ENCODE measurements at places on chromosomes 13 and 19. TPM values are rescaled to one million over a fixed set of nuclear protein-coding genes. Genes with fewer than 3 reads are reported as not detected.

DNA sequence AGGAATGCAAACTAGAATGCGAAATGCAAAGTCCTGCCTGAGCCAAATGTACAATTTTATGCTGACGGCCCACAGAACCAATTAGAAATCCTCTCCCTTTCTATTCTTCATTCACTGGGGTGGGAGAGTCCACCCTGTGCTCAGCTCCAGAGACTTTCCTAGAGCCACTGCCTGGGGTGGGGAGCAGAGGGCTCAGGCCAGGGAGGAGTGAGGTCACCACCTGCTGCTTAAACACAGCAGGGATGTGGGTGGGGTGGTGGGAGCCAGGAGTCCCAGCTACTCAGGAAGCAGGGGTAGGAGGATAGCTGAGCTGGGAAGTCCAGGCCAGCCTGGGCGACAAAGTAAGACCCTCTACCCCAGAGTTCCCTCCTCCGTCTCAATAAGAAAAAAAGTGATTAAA lies 26.9 kb upstream of the ZNF83 start:
- no peak for DNase-seq

The TTYH1 gene
- 11.0 TPM for polyA plus RNA-seq

DNA sequence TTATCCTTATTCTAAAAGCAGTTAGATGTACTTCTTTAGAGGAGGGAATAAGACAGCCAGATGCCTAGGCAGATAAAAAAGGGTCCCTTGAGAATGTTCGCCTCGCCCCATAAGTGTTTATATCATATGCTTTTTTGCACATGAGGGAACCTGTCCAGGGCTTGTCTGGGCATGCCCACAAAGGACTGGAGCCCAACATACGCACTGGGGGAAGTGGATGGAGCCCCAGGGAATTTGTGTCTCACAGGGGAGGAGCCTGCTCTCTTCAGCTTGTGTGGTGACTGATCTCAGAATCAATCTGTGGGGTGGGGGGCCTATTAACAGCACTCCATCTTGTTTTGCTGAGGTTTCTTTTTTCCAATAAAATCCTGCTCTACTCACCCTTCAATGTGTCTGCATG lies 22.6 kb downstream of the MED4 start:
- DNase-seq, result no peak

DNA sequence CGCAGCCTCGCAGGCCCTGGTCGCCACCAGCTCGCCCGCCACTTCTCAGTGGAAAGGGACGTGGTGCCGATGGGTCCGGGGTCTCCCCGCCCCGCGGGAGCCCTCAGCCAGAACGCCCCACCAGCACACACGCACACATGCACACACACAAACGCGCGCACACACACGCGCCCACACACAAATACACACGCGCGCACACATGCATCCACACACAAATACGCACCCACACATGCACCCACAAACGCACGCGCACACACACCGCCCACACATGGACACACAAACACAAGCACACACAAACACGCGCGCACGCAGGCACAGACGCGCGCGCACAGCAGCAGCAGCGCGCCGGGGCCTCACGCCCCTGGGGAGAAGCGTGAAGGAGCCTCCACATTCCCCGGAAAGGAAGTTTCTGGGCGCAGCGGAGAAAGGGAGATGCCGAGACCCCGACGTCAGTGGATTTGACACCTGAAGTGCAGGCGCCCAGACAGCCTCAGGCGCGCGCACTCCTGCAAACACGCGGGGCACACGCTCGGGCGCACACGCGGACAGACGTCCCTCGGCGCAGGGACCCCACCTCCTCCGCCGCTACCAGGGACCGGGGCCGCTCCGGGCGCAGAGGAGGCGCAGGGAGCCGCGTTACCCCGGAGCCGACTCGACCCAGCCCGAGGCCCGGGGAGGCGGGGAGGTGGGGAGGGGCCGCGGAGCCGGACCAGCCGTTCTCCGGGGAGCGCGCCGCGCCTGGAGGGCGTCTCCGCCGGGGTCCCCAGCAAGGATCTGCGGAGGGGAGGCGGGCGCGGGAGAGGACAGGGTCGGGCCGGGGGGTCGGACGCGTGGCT lies 622 bp downstream of the RASA3 start:
- no peak for DNase-seq
